Foreskin keratinocyte (primary cell): ENCODE measurements at places on chromosomes 1 and 21.

DNA sequence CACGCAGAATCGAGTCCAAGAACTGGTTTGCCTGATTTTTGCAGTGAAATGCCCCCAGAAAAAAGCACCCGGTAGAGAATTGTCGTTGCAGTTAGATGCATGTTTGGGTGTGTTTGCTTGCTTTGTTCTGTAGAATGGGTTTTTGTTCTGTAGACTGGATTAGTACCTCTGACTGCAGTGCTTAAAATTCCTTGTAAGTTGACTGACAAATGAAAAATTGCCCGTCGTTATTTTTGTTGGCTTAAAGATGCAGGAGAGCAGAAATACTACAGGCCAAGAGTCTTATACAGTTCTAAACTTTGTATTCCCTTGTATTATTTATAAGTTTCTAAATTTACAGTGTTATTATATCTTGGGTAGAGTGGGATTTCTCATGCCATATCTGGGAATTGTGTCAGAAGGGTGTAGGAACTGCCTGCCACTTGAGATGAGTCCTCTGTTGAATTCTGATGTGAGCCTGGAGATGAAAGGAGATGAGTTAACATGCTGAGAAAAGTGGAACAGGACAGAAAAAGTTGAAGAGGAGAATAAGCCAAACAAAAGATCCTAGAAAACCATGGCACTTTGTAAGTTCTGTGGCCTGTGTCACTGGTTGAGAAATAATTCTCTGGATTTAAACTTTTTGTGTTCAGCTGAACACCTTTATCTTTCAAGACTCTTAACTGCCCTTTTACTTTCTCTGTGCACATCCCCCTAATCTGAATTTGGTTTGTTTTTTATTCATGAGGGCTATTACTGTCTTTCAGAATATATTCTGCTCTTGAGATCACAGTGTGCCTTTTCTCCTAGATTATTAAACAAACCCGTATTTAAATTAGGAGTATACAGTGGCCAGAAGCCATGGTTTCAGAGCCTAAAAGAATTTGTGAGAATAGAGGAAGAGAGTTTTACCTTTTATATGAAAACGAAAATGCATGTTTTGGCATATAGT, 1.4 kb downstream of the DESI2 start:
- no peak for DNase-seq

- DNase-seq = no peak
These were observed 61.3 kb downstream of the CD34 start for GRCh38 chr1:207849646-207850045.

DNA sequence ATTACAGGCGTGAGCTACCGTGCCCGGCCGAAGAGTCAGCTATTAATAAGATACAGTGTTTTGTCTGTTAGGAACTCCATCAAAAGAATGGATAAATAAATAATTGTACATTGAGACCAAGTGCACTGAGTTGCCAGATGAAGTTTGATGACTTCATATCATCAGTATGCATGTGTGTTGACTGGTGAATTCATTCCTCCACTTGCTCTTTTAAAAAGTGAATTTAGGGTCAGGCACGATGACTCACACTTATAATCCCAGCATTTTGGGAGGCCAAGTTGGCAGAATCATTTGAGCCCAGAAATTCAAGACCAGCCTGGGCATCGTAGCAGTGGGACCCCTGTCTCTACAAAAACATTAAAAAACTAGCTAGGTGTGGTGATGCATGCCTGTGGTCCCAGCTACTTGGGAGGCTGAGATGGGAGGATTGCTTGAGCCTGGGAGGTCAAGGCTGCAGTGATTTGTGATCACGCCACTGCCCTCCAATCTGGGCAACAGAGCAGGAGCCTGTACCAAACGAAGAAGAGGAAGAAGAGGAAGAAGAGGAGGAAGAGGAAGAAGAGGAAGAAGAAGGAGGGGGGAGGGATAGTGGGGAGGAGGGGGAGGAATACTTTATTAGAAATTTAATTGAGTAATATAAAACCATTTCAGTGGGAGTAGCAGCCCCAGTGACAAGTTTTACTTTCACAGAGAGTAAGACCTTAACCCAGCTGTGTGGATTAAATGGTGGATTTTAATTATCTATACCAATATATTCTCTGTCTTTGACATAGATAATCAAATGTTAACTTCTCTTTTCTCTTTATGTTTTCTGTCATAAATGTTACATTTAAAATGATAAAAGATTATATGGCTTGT, 74.9 kb downstream of the CCDC18 start:
- DNase-seq = peak; percentile 73

GRCh38 chr1:164456272-164456671, 102.7 kb upstream of the PBX1 start:
- no peak for DNase-seq

DNA sequence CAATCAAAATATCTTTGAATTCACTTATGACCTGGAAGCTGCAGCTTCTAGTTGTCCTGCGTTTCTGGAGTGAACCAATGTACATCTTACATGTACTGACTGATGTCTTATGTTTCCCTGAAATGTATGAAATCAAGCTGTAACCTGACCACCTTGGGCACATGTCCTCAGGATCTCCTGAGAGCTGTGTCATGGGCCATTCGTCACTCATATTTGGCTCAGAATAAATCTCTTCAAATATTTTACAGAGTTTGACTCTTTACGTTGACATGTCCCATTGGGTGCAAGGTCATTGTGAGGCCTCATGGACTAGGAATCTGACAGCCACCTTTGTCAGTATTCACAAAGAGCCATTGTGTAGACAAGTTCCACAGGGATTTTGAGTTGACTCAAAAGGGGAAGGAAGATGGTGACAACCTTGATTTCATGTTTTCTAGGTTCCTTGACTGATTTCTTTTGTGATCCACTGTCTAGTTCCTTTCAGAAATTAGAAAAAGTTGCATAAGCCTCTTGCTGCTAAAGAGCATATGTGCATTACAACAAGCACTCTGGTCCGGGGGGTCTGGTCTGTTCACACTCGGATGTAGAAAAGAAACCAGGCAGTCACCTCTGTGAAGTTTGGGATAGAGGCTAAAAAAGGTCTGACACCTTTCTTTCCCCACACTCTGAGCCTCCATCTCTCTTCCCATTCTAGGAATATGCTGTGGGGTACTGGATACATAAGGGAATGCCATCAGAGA, 10.7 kb downstream of the CHI3L2 start:
- DNase-seq = no peak

GRCh38 chr1:41868241-41868998, 50.3 kb downstream of the HIVEP3 start:
- DNase-seq = no peak

DNA sequence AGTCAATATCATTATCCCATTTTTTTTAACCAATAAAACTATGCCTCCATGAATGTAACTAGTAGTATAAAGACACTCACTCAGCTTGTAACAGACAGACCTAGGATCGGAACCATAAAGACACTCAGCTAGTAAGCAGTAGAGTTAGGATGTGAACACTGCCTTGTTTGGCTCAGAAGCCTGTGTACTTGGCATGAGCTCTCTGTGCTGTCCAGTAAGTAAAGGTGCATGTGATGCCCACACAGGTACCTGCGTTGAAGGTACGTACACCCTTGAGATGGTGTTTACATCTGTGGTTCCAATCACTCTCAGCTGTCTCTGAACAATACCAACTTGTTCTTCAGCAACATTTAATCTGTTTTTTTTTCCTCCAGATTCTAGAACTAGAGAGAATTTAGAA, 252.1 kb upstream of the SGIP1 start:
- DNase-seq = no peak

- DNase-seq = peak; percentile 44
These were observed 19.2 kb upstream of the CDK18 start for GRCh38 chr1:205484985-205485967.

GRCh38 chr1:165960136-165960535, 132.7 kb downstream of the UCK2 start:
- no peak for DNase-seq

- DNase-seq = no peak
These were observed 1.6 kb downstream of the IFI44 start for GRCh38 chr1:78651241-78651640.

DNA sequence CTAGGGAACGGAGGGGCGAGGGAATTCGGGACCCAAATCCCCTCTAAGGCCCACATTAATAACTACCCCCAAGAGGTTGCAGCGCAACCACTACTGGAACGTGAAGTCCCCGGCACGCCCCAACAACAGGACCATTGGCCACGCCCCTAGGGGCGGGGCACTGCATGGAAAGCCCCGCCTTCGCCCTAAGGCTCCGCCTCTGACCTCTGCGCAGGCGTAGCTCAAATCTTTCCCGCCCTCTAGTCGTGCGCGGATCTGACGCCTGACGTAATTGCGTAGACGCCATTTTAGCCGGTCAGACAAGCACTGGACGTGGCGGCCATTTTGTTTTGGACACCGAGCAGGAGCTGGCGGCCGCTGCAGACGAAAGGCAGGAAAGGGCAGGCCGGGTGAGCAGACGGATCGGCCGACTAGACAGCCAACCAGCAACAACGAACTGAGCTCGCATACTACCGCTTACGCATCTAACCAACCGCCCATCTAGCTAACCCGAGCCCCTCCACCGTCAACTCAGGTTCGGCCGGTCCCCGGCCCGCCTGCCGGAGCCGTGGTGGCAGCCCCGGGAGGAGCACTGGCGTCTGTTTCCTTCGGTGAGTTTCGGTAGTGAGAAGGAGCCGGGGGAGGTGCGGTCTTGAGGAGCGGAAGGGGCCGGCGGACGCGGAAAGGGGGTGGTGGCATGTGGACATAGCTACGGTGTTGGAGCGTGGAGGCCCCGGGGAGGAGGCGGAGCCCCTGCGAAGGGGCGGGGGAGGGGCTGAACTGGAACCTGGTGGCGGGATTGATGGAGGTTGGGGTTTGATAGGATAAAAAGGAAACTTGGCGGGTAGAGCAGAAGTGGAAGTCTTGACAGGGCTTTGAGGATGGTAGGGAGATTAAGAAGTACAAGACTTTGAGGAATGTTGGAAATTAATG, at the start of gene CHTOP:
Gene CHTOP, plus strand, starts transcription at position 313 of the 912 bp plus-strand sequence. CDS start 2,523 bp downstream, outside the sequence.
- DNase-seq = peak; percentile 90

DNA sequence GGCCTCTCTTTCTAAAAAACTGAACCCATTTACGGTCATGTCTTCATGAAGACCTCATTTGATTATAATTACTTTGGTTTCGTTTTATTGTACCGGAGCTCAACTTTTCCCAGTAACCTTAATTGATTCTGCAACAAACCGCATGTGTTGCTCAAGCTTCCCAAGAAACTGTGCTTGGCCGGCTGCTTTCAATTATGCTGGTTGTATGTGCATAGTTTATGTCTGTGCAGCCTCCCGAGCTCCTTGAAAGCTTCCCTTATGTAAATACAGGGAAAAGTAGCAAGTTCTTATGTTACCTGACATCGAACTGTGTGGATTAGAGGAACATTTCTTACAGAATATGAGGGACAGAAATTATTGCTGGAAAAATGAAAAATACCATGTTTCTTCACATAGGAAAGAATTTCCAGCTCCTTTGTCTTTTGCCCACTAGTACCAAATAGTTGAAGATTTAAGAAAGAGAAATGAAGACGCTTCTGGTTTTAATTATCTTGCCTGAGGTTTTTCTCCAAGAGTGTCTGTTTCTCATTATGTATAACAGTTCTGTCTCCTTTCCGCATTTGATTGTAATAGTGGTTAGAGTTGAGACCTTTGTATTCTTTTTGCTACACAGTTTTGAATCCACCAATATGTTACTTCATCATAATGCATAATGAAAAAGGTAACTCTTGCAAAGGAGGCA, 2.1 kb downstream of the VCAM1 start:
- DNase-seq = no peak

GRCh38 chr1:117147856-117148588, 26.5 kb upstream of the TRIM45 start:
- no peak for DNase-seq

DNA sequence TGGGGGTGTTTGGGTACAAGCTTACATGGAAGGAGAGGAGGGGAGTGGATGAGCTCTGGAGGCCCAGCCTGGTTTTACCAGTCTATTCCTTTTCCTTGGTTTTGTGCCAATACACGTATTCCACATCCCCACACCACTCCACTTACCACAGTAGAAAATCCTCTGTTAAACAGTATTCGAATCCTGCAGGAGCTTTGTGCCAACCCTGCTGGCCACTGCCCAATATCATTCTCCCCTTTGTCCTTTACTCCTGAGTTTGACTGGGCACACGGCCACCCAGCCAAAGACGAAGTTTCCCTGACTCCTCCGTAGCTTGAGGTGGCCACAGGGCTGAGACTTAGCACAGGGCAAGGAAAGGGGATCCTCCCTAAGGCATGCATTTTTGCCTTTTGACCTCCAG, 61.6 kb downstream of the TMCO4 start:
- no peak for DNase-seq

- DNase-seq = no peak
These were observed 15.9 kb downstream of the PLEKHA6 start for GRCh38 chr1:204343802-204344201.

DNA sequence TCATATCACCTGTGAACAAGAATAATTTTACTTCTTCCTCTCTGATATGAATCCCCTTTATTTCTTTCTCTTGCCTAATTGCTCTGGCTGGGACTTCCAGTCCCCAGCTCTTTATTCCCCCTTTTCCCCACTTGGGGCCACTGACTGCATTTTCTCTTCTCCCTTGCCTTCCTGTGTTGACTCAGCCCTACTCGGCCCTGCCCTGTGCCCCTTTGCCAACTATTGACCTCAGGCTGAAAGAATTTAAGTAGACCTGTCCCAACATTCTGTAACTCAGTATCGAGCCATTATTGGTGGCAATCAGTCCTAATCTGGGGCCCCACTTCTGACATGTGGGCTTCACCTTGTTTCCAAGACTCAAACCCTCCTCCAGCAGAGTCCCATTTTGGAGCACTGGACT, 60.6 kb upstream of the STUM start:
- no peak for DNase-seq

GRCh38 chr1:116076831-116077230, 34.4 kb upstream of the MAB21L3 start:
- peak; percentile 56 for DNase-seq

- DNase-seq = no peak
These were observed 484 bp downstream of the DFFB start for GRCh38 chr1:3857791-3858129.
